ENCODE measurements at places on chromosomes 11 and 22.

- DNase-seq = no peak
These were observed 1581.2 kb upstream of the TENM4 start for GRCh38 chr11:81022057-81022456.

DNA sequence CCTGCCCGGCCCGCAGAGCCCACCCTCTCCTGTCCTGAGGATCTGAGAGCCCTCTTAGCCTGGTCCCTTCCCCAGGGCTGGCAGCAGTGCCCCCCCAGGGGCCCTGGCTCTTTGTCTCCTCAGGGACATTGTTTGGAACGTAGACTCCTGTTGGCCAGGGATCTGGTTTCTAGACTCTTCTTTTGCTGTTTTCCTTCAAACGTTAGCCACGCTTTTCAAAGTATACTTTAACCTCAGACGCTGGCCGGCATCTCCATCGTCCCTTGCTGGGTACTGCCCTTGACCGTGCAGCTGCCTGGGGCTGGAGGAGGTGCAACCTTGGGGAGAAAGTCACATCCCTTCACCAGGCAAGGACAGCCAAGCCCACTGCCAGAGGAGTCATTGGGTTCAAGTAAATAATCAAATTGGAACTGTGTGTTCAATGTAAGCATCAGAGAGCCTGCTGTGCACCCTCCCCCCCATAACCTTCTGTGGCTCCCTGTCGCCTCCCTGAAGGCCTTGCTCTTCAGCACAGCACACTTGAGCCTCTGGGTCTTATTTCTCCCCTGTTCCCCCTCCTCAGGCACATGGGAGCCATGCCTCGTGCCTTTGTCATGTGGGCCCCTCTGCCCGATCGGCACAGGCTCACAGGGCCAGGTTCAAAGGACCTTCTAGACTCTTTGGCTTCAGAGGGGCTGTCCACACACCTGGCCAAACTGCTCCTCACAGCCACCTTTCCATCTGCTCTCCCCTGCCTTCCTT, 21.8 kb upstream of the WNT7B start:
- no peak for DNase-seq

DNA sequence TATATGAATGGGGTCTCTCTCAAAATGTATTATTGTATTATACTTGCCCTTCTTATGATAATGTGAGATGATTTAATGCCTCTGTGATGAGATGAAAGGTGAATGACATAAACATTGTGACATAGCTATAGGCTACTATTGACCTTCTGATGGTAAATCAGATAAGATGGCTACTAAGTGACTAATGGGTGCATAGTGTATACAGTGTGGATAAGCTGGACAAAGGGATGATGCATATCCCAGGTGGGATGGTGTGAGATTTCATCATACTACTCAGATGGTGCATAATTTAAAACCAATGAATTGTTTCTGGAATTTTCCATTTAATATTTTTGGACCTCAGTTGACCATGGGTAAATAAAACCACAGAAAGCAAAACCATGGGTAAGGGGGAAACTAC, 243.5 kb downstream of the SBF2 start:
- DNase-seq = no peak

DNA sequence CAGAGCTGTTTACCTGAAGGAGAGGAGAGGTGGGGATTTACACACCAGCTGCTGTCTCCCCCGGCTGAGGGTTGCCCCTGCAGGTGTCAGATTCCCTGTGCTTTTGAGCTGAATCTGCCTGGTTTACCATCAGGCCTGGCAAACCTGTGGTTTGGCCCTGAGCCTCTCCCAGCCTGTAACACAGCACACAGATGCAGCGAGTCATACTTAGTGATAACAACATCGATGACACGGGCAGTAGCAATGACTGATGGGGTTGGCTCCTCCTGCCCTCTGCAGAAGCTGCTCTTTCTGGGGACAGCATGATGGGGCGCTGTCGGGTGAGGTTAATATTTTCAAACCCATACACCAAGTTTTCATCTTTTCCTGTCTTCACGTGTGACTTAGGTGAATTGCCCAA, 380.0 kb upstream of the B3GAT1 start:
- DNase-seq = no peak

DNA sequence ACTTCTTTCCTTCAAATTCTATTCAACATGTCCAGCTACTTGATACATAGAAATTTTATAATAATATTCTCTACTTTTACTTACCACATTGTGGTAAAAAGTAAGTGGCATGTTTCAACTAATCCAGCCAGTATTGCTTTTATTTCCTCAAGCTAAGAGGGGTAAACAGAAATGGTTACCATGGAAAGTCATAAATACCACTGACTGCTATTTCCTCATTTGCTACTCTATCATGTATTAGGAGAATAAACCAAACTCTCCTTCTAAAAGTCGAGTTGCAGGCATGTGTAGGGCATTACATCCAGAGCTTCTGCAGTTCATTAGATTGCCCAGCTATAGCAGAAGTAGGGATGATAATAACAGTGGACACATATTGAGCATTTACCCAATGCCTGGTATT, 208.4 kb downstream of the MAML2 start:
- no peak for DNase-seq

DNA sequence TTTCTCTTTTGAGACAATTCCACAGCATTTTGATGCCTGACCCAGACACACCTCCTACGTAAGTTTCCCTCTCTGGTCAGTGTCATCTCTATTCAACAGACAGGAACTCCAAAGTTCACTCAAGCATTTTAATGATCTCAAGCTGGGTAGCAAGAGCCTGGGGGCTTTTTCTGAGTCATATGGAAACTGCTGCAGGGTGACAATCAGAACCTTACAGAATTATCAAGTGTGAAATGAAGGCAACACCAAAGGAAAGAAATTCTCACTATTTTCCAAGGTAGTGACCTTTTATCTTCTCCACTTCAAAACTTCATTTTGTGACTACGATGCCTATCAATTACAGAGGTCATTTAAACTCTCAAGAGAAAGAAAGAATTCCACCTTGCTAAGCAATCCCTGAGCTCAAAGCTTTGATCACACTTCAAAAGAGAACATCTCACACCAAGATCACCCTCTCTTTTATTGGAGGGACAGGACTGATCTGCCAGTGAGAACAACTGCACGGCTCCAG, 229.0 kb upstream of the ZC3H12C start:
- DNase-seq = no peak

DNA sequence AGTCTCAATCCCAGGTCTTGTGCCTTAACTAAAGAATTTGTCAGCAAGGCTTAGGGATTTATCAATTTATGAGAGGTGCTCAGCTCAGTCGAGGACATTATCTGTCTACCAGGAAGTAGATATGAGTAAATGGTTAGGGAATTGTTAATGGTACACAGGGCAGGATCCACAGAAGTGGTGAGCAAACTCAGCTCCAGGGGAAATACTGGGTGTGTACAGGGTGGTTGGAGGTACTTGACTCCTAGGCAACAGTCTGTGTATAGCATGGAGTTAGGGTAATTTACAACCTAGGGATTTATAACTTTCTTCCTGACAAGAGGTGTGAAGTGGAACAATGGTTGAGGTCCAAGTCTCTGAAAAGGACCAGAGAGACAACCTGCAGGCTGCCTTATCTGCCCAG, 123.4 kb upstream of the OR9Q1 start:
- no peak for DNase-seq

DNA sequence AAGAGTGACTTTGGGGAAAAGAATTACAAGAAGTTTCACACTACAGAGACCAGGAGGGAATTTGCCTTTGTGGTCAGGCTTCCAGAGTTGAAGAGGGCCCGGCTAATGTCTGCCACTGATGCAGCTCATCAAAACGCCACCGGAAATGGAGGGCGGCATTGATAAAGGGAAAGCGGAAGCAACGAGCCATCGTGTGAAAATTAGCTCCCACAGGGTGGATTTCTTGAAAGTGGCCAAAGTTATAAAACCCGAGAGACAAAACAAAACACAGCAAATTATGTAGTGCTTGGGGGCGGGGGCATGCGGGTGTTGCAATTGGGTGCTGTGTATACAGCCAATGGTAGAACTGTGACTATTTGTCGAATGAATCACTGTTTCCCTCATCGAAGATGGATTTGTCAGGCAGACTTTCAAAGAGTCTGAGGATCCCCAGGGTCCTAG, 113.0 kb downstream of the ADAMTS15 start:
- DNase-seq = no peak

DNA sequence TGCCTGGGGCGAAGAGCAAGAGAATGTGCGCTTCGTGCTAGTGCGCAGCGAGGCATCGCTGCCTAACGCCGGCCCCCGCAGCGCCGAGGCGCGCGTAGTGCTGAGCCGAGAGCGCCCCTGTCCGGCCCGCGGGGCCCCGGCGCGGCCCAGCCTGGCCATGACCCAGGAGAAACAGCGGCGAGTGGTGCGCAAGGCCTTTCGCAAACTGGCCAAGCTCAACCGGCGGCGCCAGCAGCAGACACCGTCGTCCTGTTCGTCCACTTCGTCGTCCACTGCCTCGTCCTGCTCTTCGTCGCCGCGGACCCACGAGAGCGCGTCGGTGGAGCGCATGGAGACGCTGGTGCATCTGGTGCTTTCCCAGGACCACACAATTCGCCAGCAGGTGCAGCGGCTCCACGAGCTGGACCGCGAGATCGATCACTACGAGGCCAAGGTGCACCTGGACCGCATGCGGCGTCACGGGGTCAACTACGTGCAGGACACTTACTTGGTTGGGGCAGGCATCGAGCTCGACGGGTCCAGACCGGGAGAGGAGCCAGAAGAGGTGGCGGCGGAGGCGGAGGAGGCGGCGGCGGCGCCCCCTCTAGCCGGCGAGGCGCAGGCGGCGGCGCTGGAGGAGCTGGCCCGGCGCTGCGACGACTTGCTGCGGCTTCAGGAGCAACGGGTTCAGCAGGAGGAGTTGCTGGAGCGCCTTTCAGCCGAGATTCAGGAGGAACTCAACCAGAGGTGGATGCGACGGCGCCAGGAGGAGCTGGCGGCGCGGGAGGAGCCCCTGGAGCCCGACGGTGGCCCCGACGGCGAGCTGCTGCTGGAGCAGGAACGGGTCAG, 1.0 kb downstream of the RASSF10 start:
- no peak for DNase-seq

- DNase-seq = peak; percentile 33
These were observed 86.1 kb upstream of the HORMAD2 start for GRCh38 chr22:29994027-29994715.

DNA sequence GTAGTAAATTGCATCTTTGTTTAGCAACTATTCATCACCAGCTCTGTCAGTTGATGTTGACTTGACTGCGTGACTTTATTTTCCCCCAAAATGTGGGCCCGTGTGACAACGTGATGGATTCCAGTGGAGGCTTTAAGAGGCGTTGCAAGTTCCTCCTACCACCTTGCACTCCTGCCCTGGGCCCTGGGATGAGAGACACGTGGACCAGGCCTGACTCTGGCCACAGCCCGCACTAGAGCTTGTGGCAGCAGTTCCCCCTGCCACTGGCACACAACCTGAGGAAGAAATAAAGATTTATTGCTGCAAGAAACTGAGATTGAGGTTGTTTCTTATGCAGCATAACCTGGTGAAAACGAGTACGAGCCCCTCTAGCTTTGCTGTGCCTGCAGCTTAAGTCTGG, 31.9 kb downstream of the RASD2 start:
- DNase-seq = no peak

- DNase-seq = no peak
These were observed 16.4 kb upstream of the FGF4 start for GRCh38 chr11:69791276-69792180.
